ENCODE measurements at places on chromosomes 7 and 10.

GRCh38 chr7:25597946-25598345 is 369.7 kb upstream of the NPVF start:
- no peak for DNase-seq

DNA sequence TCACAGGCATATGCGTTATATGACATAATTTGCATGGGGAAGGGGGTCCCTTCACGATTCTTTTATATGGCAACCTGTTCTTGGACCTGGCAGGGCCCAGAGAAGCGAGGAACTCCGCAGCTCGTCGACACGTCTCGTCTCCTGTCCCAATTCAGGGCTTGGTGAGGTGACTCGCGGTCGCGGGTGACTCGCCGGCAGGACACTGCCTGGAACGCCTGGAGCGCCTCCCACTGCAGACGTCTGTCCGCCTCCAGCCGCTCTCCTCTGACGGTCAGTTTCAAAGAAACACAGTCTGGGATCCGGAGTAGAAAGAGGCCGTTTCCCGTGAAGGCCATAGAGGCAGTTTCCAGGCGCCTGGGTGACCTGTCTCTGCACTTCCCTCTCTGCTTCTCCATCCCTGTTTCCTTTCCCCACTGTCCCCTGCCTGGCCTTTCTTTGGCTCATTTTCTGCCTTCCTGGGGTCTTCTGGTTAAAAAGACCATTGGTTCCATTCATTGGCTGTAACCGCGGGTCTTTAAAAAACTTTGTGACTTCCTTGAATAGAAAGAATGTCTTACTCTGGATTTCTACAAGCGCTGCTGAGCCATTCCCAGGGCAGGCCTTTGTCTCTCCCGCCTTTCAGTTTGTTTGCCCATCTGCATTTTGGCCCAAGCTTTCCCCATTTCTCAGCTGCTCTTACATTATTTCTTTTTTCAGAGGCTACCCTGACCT is 1.2 kb downstream of the UPP1 start:
- DNase-seq: no peak

DNA sequence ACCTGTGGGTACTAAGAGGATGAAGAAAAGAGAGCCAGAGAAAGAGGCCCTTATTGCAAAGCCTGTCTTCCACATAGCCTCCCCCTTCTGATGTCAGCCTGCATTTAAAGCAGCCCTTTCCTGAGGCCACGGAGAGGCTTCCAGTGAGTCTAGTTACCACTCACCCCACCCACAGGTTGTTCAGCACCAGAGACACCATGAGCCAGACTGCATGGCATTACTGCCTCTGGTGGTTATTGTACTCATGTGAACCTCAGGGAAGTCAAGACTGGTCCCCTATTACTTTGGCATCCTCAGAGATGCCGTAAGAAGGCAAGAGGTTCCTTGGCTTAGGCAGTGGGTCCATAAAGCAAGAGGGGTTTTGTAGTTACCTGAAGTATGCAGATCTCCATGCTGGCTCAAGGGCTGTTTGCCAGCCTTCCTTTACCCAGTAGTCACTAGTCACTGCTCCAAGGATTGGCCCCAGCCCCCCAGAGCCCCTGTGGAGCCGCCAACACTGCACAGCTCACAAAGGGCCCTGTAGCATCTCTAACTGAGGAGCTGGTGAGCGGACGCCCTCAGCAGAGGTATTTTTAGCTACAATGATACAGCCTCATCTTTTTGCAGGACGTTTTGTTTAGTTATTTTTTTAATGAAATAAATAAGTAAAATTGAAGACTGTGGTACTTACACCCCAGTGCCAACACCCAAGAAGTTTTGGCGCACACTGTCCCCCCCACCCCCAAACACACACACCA is 20.7 kb downstream of the LRRC4 start:
- no peak for DNase-seq

GRCh38 chr10:111762114-111762513 is 421.5 kb downstream of the GPAM start:
- no peak for DNase-seq

GRCh38 chr7:133301444-133301843 is 48.6 kb downstream of the EXOC4 start:
- no peak for DNase-seq

GRCh38 chr10:131591936-131592335 is 280.4 kb upstream of the TCERG1L start:
- no peak for DNase-seq

DNA sequence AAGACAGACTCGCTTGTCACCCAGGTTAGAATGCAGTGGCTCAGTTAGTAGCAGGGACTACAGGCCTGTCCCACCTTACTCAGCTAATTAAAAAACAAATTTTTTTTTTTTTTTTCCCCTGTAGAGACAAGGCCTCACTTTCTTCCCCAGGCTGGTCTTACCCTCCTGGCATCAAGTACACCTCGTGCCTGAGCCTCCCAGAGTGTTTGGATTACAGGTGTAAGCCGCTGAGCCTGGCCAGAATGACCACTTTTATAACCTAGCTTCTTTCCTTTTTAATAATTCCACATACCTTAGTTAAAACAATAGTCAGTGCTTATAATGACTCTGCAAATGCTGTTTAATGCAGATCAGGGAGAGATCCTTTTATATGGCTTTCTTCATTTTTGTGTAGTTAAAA is 31.3 kb downstream of the RSBN1L start:
- no peak for DNase-seq

GRCh38 chr10:80075781-80076180 is 2.7 kb upstream of the TMEM254 start:
- no peak for DNase-seq

DNA sequence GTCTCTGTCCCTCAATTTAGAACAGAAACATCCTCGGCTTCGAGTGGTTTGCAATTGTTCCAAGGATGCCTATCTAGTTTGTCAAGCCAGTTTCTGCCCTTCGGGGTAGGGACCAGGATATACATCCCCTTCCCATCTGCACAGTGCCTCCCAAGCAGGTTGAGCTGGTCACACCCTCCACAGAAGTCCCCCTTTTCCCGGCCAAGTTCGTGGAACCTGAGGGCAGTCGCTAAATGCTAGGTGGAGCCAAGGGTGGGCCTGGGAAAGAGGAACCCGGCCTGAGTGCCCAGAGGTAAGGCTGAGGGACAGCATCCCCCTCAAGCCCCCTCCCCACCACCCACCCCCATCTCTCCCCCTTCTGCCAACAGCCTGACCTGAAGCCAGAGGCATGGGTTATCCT is 62.4 kb upstream of the NANOS1 start:
- DNase-seq: no peak

DNA sequence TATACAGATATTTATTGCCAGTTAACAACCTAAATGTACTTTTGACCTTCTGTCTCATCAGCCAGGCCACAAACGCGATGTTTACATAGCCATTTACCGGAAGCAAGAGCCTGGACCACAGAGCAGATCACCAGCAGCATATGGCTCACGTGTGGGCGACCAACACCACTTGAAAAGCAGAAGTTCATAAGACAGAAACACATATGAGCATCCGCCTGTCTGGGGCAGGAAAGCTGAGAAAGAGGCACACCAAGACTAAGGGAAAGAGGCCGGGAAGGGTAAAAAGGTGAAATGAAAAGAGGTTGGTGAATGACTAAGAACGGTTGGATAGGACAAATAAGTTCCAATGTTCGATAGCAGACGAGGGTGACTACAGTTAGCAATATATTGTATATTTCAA is 1.3 kb downstream of the ABCB1 start:
- peak; percentile 20 for DNase-seq

- DNase-seq: no peak
Measured at GRCh38 chr7:47510192-47510591, 71.7 kb downstream of the TNS3 start.

DNA sequence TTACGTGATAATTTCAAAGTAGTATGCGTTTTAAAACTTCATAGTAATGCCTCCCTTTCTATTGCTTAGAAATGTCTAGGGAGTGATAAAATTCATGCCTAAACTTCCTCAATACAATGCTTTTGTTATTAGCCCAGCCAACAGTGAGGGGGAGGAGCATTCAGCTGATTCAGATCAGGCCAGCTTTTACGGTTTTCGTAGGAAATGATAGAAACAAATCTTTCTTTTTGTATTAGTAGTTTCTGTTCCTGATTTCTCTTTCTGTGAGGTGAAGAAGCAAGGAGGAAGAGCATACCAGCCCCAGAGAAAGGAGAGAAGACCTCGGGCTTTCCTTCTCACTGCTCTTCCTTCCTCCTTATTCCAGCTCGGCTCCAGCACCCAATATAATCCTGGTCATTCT is 35.2 kb upstream of the ITPRID1 start:
- DNase-seq: no peak

GRCh38 chr7:16357474-16357873 is 63.9 kb downstream of the CRPPA start:
- no peak for DNase-seq

DNA sequence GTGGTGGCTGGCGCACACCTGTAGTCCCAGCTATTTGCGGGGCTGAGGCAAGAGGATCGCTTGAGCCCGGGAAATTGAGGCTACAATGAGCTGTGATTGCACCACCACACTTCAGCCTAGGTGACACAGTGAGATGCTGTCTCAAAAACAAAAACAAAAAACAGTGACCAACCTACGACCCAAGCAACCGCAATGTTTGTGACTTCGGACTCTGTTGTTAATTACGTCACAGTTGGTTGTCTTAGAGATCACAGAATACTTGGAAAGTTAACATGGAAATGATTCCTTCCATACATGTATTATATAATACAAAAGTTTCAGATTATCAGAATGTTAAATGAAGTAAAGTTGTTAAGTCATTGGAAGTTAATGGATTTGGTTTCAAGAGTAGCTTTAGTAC is 106.2 kb downstream of the REEP3 start:
- no peak for DNase-seq

DNA sequence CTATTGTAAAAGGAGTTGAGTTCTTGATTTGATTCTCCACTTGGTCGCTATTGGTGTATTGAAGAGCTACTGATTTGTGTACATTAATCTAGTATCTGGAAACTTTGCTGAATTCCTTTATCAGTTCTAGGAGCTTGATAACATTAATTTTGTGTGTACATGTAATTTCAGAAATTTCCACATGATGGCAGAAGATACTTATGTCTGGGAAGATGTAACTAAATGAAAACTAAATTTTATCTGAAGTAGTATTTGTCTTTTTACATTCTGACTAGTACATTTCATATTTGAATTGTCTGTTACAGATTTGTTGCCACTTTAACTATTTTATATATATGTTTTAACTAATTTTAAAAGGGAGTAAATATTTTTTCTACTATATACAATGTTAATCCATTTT is 27.6 kb downstream of the SDHAF3 start:
- DNase-seq: no peak

DNA sequence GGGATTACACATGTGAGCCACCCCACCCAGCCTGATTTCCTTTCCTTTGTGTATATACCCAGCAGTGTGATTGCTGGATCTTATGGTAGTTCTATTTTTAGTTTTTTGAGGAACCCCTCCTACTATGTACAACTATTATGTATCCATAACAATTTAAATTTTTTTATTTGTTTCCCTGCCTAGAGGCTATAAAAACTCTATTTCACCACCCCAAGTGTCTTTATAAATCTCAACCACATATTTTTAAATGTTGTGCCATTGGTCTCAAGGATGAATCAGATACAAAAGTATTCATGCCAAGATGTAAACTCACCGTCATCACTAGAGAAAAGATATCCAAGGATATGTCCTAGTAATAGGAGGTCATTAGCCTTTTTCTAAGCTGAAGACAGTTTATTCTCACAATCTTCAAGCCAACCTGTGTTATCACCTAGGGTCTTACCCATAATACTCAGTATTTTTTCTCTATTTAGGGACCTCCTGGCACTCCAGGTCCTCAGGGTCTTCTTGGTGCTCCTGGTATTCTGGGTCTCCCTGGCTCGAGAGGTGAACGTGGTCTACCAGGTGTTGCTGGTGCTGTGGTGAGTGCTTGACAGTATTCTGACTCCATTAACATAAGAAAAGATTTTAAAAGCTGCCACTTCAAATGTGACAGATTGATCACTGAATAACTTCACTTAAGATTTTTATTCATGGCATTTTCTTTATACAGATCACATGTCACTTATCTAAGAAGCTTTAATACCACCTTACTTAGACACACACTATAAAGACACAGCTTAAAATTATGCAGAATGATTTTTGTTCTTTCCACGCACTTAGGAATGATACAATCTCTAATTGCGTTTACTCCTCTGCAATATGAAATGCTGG is 29.4 kb downstream of the COL1A2 start:
- DNase-seq: no peak

- DNase-seq: no peak
Measured at GRCh38 chr7:55546814-55547213, 25.5 kb downstream of the VOPP1 start.
